ENCODE measurements at places on chromosomes 7 and 10. TPM values are rescaled to one million over a fixed set of nuclear protein-coding genes. Genes with fewer than 3 reads are reported as not detected.

CLDN12 gene
- total RNA-seq = 38.4 TPM

MMRN2 gene
- total RNA-seq = 0.21 TPM

AP4M1 gene
- 16.2 TPM for total RNA-seq

PNLIPRP2 gene
- 1.00 TPM for total RNA-seq

VWA2 gene
- 1.2 TPM for total RNA-seq

GPR15LG gene
- not detected for total RNA-seq

ARHGEF35 gene
- 15.7 TPM for total RNA-seq
